Activated naive CD4-positive, alpha-beta T cell treated with anti-CD3 and anti-CD28 coated beads, Interleukin-2, amount 50 U/mL, for 72 hours (primary cell): ENCODE measurements at places on chromosomes 1 and 21. TPM values are rescaled to one million over a fixed set of nuclear protein-coding genes. Genes with fewer than 3 reads are reported as not detected.

DNA sequence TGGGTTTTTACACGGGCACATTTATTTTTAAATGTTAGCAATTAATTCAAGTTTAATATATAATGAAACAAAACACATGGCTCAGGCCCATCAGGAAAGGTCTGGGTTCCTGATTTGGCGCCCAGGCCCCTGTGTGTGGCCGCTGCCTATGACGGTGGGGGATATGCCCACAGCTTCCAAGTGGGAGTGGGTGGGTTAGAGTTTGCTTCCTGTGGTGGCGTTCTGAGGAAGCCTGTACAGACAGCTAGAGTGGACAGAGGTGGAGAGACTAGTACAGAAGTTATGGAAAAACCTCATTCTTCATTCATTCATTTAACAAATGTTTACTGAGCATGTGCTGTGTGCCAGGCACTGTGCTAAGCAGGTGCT lies 22.4 kb upstream of the EPS8L3 start:
- DNase-seq: no peak

The ITPKB gene
- 37.5 TPM for total RNA-seq

- DNase-seq: no peak
These were observed 32.1 kb downstream of the ALPL start for GRCh38 chr1:21541329-21541728.

The TBX15 gene
- not detected for total RNA-seq

GRCh38 chr1:6198646-6199297 lies 623 bp downstream of the RPL22 start:
- DNase-seq: no peak
